ENCODE measurements at places on chromosomes 12 and 14.

GRCh38 chr14:51860164-51860824 is at the start of gene GNG2:
Gene GNG2 (plus strand): TSS chr14:51860612. CDS start chr14:51950679, 90,067 bp downstream.
- peak; percentile 72 for DNase-seq

DNA sequence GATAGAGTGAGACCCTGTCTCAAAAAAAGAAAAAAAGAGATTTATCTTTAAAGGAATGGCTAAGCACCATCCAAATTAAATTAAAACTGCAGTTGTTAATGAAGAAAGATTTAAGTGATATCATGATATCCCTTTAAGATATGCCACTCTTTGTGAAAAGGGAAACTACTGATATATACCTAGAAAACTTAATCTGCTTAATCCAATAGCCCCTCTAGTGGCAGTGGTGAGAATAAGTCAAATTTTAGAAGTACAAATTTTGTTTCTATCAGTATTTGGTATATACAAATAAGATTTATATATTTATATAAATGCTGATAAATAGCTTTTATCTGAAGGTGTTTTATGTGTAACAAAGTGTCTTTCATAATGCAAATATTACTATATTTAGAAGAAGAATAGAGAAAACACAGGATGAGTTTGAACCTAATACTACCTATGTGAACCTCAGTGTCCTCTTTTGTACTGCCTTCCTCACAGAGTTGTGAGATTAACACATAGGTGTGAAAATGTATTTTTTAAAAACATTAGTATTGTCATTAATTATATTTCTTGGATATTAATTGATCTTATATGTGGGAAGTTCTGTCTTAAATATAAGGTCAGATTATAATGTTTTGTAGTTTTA is 51.4 kb upstream of the GARIN2 start:
- peak; percentile 2 for DNase-seq

GRCh38 chr12:68003777-68004176 is 14.5 kb downstream of the IFNG-AS1 start:
- DNase-seq = no peak

DNA sequence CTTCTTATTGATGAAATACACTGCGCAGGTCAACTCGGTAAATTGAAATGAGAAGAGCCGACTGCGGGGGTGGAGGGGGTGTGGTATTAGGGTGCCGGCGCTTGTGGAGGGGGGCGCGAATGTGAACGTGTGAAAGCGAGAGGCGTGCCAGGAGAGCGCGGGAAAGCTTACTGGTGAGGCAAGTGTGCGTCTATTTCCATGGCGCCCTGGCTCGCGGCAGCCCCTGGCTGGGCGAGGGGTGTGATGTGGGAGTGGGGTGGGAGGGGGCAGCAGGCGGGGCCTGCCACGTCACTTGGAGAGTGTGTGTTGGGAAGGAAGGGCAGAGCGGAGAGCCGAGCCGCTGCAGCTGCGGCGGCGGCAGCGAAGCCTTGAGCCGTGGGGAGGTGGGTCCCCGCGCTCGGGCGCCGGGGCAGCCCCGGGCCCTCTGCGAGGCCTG is 88.8 kb downstream of the GALNT8 start:
- DNase-seq = no peak

DNA sequence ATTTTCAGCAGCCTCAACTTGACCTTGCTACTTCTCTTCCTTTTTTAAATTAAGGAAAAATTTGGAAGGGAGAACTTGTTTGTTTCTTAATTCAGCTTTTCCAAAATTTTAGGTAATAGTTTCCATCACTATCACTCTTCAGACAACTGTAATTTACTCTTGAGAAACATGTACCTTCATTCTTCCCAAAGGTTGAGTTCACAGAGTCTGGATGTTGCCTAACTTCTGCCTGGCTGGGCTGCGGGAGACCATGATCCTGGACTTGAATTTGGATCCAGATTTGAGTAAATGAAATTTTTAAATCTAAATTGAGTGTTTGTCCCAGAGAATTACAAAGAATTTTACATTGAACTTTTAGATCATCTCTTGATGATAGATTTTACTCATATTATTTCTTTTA is 193.1 kb downstream of the CCDC91 start:
- no peak for DNase-seq

DNA sequence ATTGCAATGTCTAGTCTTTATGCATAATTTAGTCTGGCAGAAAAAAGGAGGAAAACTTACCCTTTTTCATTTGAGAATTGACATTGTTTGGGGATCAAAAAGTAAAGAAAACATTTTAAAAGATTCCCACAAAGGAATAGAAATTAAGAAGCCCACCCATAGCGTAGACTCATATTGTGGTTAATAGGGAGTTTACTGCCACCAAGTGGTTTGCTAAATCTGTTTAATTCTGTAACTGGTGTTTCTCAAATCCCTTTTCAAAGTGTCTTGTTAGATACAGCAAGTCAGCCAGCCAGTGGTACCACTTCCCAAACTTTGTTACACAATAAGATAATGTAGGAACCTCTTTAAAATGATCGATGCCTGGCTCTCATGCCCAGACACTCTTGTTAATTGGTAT is 180.3 kb downstream of the IPO8 start:
- DNase-seq = peak; percentile 5

- DNase-seq = no peak
Observed at GRCh38 chr12:92276276-92276675, 130.6 kb upstream of the BTG1 start.

DNA sequence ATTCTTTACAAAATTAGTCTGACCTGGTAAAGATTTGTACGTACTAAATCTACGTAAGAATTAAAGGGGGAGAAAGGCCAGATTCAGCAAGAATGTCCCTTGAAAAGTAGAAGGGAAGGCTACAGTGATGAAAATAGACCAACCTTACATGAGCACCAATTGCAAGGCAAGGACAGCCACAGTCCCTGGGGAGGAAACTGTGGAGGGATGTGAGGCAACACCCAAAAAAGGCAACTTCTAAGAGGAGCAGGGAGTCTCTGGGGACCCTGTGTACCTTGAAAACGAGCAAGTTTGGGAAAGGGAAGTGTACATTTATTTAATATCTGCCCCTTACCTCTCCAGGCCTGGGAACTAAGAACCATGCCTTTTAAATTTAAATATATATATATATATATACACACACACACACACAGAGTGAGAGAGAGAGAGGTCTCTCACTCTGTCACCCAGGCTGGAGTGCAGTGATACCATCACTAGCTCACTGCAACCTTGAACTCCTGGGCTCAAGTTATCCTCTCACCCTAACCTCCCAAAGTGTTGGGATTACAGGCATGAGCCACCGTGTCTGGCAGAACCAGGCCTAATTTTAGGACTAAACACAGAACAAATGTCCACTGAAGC is 56.4 kb downstream of the TMCC3 start:
- no peak for DNase-seq

- DNase-seq = no peak
Observed at GRCh38 chr14:20191396-20191795, 700 bp downstream of the OR11G2 start.

- no peak for DNase-seq
Observed at GRCh38 chr12:54417712-54418440, 1.2 kb downstream of the ITGA5 start.

DNA sequence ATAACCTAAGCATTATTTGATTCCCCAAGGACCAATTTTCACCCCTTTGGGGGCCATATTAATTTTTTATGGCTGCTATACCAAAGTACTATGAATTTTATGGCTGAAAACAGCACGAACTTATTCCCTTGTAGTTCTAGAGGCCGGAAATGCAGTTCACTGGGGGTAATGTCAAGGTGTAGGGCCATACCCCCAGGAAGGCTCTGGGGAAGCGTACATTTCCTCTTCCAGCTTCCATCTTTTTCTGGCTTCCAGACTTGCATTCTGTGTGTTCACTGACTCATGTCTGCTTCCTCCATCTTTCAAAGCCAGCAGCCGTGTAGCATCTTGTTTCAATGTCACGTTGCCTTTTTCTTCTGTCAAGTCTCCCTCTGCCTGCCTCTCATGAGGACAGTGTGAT is 133.5 kb downstream of the BICD1 start:
- DNase-seq = no peak

- DNase-seq = no peak
Observed at GRCh38 chr14:40694023-40694422, 912.7 kb upstream of the LRFN5 start.

DNA sequence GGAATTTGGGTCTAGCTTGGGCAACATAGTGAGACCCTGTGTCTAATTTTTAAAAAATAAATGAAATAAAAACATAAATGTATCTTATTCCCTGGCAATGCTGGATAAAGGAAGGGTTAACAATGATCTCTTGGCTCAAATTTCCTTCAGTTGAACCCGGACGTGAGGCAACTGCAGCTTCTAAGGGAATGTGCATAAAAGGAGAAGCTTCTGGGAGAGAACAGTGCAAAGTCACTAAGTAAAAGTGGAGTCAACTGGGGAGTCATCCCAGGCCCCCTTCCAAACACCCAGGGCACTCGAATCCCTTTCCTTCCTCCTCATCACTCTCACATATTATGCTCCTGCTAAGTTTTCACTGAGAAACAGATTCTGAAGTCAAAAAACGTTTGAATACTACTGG is 147.3 kb downstream of the PPM1H start:
- DNase-seq = no peak

GRCh38 chr12:69039911-69040310 is 106.9 kb upstream of the CPM start:
- DNase-seq = no peak

DNA sequence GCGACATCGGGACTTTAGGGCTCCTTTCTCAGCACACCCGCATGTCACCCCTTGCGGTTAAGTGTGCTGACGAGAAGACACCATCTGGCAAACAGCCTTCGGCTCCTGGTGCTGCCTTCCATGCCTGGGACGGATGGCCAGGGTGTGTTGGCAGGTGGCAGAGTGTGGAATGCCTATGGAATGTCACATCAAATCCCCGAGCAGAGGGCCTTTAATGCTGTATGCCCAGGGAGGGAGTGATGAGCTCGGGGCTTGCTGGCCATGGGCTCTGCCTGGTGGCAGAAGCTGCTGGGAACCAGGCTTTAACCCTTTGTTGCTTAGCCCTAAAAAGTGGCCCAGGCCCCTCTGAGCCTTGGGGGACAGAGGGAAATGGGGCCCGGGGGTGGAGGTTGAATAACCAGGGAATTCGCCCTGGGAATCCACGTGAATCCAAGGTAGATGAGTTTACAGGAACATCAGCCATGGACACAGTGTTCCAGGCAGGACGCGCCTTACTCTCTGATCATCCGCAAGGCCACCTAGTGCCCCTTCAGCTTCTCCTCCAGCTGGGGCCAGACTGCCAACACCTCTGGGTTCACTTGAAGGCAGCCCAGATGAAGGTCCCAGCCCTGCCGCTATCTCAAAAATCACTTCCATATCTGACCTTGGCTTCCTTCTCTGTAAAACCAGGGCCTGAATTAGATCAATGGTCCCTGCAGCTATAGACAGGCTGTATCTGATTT is 17.4 kb downstream of the FAM181A start:
- DNase-seq = no peak
